ENCODE measurements at places on chromosomes 3 and 15.

DNA sequence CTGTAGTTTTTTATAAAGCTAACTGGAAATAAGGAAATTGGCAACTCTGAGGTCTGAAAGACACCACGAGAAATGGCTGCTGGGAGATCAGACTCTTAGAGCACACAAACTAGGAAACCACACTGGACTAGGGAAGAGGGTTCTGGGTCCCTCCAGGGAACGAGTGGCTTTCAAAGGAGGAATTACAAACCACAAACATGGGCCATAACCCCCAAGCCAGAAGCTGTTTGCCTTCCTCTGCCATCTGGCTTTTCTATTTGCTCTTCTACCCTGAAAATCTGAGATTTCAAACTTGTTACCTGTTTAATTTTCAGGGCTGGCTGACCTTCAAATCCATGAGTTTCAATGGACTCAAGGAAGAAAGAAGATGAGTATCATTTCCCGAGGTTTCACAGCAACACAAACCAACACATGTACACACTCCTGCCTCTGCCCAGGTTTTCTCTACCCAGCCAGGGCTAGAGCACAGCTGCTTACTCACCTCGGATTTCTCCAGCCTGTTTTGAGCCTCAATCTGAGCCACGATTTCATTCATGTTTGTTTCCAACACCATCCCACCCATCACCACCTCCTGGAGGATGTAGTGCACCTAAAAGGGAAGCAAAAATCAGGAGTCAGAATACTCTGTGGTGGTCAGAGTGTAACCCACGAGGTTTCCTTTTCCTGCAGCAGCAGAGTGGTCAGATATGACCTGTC lies 22.6 kb upstream of the ANPEP start:
- no peak for DNase-seq

DNA sequence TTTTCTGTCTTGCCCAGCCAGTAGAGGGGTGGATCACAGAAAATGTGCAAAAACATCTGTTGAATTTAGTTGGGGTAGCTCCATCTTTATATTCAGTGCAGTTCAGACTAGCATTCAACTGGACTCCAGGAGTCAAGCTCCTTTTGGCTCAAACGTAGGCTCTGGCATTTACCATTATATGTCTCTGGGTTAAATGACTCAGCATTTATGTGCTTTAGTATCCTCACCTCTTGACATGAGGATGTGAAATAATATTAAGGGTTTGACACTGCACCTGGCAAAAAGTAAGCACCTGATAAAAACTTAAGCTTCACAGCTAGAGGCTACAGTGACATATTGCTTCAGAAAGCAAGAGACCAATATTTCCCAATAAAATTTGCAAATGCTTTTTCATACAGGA lies 14.8 kb downstream of the PRC1 start:
- DNase-seq = no peak

GRCh38 chr15:25990220-25990619 lies 127.1 kb upstream of the ATP10A start:
- DNase-seq = no peak

DNA sequence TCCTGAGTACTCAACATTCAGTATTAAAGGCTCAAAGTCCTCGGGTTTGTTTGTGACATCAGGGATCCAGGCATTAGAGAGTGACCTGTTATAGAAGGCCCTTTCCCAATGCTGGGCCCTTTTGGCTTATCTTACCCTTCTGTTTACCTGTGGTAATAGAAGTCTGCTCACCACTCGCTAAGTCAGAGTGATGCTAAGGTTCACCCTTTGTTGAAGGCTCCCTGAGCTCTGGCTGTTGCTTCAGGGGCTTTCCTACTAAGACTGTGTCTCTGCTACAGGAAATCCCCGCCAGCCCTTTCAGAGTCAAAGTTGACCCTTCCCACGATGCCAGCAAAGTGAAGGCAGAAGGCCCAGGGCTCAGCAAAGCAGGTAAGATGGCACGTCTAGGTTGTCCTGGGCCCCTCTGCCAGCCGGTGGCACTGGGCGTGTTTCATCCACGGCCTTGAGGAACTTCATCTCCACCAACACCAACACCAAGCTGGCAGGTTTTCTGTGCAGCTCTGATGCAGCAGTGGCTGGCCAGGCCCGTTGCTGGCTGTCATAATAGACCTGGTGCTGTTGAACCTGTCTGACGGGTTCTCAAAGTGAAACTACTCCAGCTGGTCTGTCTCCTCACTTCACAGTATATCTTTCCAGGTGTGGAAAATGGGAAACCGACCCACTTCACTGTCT lies 99.1 kb downstream of the DNASE1L3 start:
- peak; percentile 28 for DNase-seq

- no peak for DNase-seq
Measured at GRCh38 chr3:192597506-192597905, 129.8 kb downstream of the FGF12 start.

- no peak for DNase-seq
Measured at GRCh38 chr15:101028321-101028720, 109.2 kb downstream of the LRRK1 start.

DNA sequence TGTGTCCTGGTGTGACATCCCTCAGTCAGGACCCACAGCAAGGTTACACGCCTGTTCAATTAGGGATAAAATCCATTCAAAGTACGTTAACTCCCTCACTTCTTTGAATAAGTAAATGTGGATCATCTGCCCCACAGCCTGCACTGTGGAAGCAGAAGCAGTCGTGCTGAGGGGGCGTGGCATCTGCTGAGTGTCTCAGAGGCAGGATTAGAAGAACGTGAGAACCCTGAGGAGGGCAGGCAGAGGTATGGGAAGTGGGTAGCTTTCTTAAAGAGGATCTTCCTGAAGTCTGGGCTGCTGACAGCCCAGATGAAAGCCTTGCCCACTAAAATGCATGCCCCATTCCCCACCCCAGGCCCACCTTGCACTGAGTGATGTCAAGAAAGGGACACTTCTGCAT lies 28.5 kb downstream of the CRABP1 start:
- no peak for DNase-seq

GRCh38 chr3:11699083-11699427 lies 55.3 kb upstream of the VGLL4 start:
- no peak for DNase-seq

DNA sequence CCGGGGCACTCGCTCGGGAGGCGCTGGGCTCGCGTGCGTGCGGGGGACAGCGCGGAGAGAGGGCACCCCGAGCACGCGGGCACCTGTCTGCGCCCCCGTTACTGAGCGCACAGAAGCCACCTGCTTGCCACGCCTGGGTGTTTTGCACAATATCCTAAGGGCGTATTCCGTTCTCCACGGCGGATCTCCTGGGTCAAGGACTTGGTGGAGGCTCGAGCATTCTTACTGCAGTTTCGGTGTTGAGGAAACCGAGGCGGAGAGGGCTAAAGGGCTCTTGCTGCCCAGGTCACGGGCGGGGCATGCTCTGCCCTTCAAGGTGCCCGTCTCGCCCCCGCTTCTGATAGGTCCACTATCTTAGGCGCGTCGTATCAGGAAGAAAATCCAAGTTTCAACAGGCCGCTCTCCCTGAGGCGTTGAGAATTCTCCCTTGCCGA lies 526 bp downstream of the GPD1L start:
- no peak for DNase-seq

- no peak for DNase-seq
Measured at GRCh38 chr3:106814231-106814630, 563.0 kb upstream of the CCDC54 start.

- DNase-seq = no peak
Measured at GRCh38 chr15:93235269-93235668, 146.3 kb upstream of the RGMA start.

Data from GM18507 (cell line).